Putamen (tissue), 1 donor: ENCODE measurements at places on chromosomes 2 and 18.

- DNase-seq = peak; percentile 58
Observed at GRCh38 chr2:174546519-174547506, 50.8 kb downstream of the WIPF1 start.

DNA sequence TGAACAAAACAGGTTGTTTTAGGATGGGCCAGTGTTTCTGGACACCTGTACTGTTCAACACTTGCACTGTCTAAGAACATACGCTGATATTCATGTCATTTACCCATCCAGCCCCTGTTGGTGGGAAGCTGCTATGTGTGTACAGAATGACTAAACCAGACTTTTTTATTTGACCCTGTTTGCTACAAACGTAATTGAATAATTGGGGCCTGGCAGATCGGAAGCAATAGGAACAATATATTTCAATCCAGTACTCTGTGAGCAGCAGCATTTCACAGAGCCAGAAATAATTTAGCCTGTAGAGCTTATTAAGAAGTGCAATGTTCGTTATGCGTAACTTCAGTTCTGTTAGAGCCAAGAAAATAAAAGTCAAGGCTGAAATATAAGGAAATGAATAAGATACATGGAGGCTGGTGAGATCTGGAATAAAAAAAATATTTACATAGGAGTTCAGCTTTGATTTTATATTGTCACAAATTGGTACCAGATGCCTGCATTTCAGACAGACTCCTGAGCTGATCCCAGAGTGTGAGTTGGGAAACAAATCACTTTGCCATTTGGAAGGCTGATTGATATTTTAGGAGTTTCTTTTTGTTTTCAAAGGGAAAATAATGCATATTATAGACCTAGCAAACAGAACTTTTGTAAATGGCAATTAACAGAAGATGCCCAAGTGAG, 19.7 kb downstream of the CABLES1 start:
- DNase-seq = no peak

- DNase-seq = no peak
Observed at GRCh38 chr2:106857882-106858478, 28.0 kb downstream of the ST6GAL2 start.

DNA sequence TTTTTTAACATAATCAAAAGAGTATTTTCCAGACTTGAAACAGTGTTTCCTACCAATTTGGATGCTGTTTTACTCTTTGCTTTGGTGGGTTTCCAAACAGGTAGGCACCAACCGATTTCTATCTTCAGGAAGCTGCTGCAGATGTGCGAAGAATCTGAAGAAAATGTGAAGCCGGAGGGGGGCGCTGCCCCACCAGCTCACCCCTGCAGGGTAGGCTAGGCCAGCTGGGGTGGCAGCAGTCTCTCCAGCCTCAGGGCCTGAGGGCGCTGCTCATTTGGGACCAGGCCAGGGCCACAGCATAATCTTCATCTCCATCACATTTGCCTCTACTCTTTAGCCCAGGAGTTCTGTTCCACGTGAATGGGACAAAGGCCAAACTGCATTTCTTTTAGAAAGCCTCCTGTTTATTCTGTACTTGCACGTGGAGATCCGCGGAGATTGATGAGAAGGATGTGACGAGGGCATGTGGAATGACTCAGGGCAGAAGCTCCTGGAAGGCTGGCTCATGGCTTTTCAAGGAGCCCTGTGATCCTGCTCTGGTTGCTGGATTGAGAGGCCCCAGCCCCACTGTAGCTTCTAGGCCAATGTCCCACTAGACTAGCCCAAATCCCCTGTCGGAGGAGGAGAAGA, 84.2 kb upstream of the FAM136A start:
- no peak for DNase-seq

- no peak for DNase-seq
Observed at GRCh38 chr2:241598487-241598886, 38.5 kb downstream of the THAP4 start.

GRCh38 chr2:156999661-157000060, 257.8 kb upstream of the GALNT5 start:
- DNase-seq = no peak

GRCh38 chr2:170530284-170530745, 184.8 kb upstream of the SP5 start:
- DNase-seq = no peak

- DNase-seq = no peak
Observed at GRCh38 chr18:76674596-76674995, 147.8 kb upstream of the ZNF236 start.

GRCh38 chr18:703213-703967, 9.0 kb downstream of the ENOSF1 start:
- DNase-seq = no peak

DNA sequence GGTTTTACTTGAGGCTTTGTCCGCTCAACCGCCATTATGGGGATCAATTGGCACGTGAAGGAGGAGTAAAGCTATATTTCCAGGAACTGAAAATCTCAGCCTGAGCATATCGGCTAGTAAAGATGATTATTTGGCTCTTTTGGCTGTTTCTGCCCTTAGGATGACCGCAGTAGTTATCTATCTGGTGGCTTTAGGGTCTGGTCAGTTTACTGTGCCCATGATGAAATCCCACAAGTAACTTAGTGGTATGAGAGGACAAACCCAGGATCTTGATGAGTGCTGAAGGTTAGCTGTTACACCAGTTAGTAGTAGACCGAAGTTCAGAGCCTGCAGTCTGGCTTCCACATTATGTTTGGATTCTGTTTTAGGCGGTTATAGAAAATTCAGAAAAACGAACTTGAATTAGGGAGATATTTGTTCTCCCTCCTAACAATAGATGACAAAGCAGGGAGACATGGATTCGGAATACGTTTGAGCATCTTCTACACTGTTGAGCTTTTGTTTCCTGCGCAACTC, 1.2 kb downstream of the MAT2A start:
- DNase-seq = no peak

DNA sequence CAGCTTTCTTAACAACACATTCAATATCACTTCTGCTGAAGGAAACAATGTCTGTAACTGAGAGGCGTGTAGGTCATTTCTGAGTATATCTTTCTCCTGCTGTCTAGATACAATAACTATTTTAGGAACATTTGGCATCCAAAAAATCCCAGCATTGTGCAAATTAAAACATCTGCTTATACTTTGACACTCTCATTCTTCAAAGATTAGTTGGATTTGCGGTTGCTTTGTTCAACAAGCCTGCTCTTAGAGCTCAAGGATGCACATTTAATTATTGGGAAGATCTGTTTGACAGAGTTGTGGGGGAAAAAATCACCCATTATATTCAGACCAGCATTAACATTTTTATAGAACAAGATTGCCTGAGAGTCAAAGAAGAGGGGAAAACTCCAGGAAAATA, 449.5 kb upstream of the HNRNPA3 start:
- DNase-seq = no peak
